ENCODE measurements at places on chromosomes 3 and 15.

DNA sequence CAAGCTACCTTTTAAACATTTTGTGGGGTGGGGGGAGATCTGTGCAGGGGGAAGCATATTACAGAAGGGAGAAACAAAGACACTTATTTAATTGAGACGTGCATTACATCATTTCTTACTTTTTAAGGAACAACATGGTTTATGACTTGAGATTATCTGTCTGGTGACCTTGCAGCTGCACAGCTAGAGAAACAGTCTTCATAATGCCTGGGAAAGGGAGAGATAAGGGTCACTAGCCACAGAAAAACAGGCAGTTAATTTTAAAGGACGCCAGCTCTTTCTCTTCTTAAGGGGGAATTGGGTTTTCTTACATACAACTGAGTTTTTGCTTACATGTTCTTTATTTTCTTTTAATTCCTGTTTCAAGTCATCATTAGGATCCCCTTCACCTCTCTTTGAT, 147.9 kb downstream of the SST start:
- H3K36me3 ChIP-seq: no peaks in the 10 kb centered on the region
- H3K4me3 ChIP-seq: no peak overlapping the region
- no peaks in the 10 kb centered on the region for H3K4me1 ChIP-seq
- H3K27me3 ChIP-seq: no peaks in the 10 kb centered on the region

- H3K4me3 ChIP-seq: no peak overlapping the region
- H3K36me3 ChIP-seq: no peaks in the 10 kb centered on the region
- H3K27ac ChIP-seq: no peak overlapping the region
- no peaks in the 10 kb centered on the region for H3K4me1 ChIP-seq
Measured at GRCh38 chr15:25805031-25805430, 58.1 kb downstream of the ATP10A start.

DNA sequence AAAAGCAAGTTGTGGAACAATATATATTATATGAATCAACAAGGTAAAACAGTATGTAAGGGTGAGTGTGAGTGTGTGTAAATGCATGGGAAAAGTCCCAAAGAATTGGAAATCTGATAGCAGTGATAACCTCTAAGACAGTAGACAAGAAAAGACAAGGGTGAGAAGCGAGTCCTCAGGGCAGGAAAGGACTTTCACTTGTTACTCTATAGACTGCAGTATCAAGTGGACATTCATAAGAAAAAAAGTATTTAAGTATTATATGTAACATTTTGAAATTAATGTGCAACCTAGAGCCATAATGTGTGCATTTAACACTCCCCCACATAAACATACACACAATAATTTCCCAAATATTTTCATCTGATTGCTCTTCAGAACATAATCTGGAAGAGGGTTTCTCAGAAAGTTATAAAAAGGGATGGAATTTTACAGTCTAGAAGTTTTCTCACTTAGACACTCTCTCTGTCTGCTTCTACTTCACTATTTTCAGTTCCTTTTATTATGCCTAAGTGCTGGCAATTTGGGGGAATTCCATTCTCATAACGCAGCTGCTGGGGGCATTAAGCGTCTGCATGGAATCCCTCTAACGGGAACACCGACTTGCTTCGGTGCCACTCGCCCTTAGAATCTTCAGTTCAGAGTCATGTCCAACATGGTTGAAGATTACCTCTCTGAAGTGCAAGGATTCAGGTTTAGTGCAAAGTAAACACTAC, 50.0 kb upstream of the CDIN1 start:
- H3K4me1 ChIP-seq: no peaks in the 10 kb centered on the region
- peak; percentile 31 for DNase-seq
- H3K4me3 ChIP-seq: no peak overlapping the region
- no peaks in the 10 kb centered on the region for H3K27me3 ChIP-seq
- H3K27ac ChIP-seq: no peak overlapping the region

- no peaks in the 10 kb centered on the region for H3K27me3 ChIP-seq
- H3K4me1 ChIP-seq: peaks cover 21% of the 10 kb centered on the region
- H3K27ac ChIP-seq: no peak overlapping the region
- H3K4me3 ChIP-seq: no peak overlapping the region
Measured at GRCh38 chr3:58222161-58222724, 11.5 kb upstream of the DNASE1L3 start.

DNA sequence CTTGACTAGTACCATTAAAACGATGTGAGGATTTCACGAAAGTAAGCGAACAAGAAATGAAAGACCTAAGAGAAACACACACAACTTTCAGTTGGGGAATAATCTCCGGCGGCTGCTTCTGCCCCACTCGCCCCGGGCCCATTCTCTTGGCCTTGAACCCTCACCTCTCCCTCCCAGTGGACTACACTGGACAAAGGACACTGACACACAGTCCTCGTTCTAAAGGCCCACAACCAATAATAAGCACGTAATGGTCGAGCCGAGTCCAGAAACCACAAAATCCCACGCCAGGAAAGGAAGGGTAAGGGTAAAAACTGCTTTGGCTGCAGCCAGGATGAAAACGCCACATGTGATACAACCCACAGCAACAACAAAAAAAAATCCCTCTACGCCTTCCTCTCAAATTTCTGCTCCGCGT, 469 bp downstream of the ZNF770 start:
- peak; percentile 37 for DNase-seq
- no peaks in the 10 kb centered on the region for H3K36me3 ChIP-seq
- H3K27me3 ChIP-seq: no peaks in the 10 kb centered on the region
- H3K27ac ChIP-seq: peak overlapping the region; percentile 96
- H3K4me3 ChIP-seq: peak overlapping the region; percentile 97

- no peak overlapping the region for H3K27ac ChIP-seq
- H3K4me3 ChIP-seq: peak overlapping the region; percentile 91
- no peak for DNase-seq
- 0 out of 2 replicates have a peak, but pooled peaks cover 5% of the 10 kb centered on the region for H3K4me1 ChIP-seq
- H3K27me3 ChIP-seq: no peaks in the 10 kb centered on the region
- peaks cover 3% of the 10 kb centered on the region for H3K36me3 ChIP-seq
Measured at GRCh38 chr3:141740349-141740748, 2.3 kb downstream of the RNF7 start.

- H3K36me3 ChIP-seq: no peaks in the 10 kb centered on the region
- peaks cover 8% of the 10 kb centered on the region for H3K4me1 ChIP-seq
Measured at GRCh38 chr3:71066849-71067261, 516.7 kb downstream of the FOXP1 start.

GRCh38 chr15:82571722-82572222, 31.5 kb upstream of the RPS17 start:
- H3K27me3 ChIP-seq: peaks cover 12% of the 10 kb centered on the region
- no peaks in the 10 kb centered on the region for H3K36me3 ChIP-seq
- H3K4me3 ChIP-seq: no peak overlapping the region
- no peak overlapping the region for H3K27ac ChIP-seq

DNA sequence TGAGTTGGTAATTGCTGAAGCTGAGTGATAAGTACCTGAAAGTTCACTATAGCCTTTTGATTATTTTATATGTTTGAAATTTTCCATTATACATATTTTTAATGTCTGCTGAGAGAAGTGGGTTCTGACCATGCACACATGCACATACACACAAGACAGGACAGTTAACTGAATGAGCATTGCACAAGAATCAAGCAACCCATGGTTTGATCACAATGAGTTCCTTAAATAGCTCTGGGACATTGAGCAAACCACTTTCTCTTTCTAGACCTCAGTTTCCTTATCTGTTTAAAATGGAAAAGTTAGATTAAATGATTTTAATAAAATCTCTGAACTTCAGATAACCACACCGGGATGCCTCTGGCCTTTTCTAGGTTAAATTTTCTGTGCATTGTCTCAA, 26.7 kb downstream of the SNTN start:
- no peaks in the 10 kb centered on the region for H3K36me3 ChIP-seq
- no peaks in the 10 kb centered on the region for H3K4me1 ChIP-seq
- no peak overlapping the region for H3K27ac ChIP-seq
- no peak overlapping the region for H3K4me3 ChIP-seq
- H3K27me3 ChIP-seq: no peaks in the 10 kb centered on the region

- H3K27ac ChIP-seq: no peak overlapping the region
- H3K4me1 ChIP-seq: peaks cover 35% of the 10 kb centered on the region
- H3K4me3 ChIP-seq: peak overlapping the region; percentile 6
- H3K27me3 ChIP-seq: no peaks in the 10 kb centered on the region
- no peaks in the 10 kb centered on the region for H3K36me3 ChIP-seq
- peak; percentile 84 for DNase-seq
Measured at GRCh38 chr15:52104532-52105004, 8.0 kb downstream of the BCL2L10 start.

GRCh38 chr3:161069511-161070251, 35.5 kb downstream of the B3GALNT1 start:
- H3K27ac ChIP-seq: peak overlapping the region; percentile 22
- no peaks in the 10 kb centered on the region for H3K36me3 ChIP-seq

All from GM12878 (cell line).